MCF 10A (cell line): ENCODE measurements at places on chromosomes 11 and 22. TPM values are rescaled to one million over a fixed set of nuclear protein-coding genes. Genes with fewer than 3 reads are reported as not detected.

- peaks cover 5% of the 10 kb centered on the region for H3K36me3 ChIP-seq
- H3K27ac ChIP-seq: peak overlapping the region; percentile 37
- peaks cover 12% of the 10 kb centered on the region for H3K4me1 ChIP-seq
- H3K27me3 ChIP-seq: no peaks in the 10 kb centered on the region
- DNase-seq: peak; percentile 64
These were observed 831.6 kb downstream of the KCNA4 start for GRCh38 chr11:29184939-29185890.

DNA sequence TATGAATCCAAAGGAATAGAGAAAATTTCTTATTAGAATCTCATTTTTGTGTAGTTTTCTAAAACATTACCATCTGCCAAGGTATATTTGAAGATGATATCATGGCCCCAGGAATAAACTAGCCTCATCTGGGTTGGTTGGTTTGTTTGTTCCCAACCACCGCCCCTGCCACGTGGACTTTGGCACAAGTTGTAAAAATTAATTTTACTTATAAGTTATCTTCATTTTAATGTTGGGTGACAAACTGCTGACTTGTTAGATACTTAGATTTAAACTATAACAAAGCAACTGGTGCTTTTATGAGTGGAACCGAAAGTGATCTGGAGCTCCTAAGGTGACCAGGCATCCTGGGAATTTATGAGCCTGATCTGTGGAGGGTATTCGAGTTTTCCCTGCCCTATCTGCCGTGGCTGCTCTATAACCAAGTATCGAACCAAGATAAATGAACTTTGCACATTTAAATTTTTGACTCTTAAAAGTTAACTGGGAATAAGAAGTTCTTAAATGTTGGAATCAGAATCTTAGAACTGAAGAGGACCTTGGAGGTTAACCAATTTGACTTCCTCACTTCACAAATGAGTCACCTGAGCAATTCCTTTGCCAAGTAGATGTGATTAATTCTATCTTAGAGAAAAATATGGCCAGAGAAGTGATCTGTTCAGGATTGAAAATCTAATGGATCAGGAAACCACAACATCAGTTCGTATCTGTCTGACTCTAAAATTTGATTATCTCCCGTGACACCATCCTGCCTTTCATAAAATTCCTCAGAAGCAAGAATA is 129.1 kb upstream of the ARHGAP42 start:
- peaks cover 13% of the 10 kb centered on the region for H3K27me3 ChIP-seq
- peak; percentile 49 for DNase-seq
- peaks cover 21% of the 10 kb centered on the region for H3K4me1 ChIP-seq

DNA sequence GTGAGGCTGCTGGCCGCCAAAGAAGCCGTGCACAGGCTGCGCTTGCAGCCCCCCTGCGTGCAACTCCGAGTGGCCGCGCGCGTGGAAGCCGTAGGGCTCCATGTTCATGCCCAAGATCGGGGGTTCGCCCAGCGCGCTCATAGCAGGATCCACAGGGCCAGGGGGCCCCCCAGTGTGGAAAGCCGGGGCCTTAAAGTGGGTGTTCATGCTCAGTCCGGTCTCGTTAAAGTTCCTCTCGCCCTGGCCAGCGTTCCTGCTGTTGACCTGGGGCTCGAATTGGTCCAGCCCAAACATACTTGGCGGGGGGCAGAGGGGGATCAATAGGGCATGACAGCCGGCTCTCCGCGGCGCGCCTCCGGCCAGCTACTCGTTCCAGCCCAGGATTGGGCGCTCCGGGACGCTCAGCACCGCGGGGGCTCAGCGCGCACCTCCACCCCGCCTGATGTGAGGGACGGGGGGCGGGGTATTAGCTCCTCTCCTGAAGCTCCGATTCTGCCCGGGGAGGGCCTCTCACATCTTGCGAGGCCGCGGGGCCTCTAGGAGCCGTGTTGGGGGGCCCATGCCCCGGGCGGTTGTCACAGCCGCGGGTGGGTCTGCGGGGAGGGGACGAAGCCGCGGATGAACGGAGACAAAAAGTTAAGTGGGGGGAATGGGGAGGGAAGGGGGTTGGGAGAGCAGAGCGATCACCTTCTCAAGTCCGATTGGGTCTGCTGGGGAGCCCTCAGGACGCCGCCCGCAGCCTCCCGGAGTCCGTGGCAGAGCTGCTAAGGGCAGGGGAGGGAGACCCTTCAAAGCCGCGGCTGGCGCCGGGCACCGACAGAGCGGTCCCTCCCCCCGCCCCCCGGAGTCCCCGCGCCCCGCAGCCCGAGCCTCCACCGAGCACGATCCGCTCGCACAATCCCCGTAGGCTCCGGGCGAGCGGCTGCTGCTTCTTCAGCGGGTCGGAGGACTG is 1.0 kb downstream of the MN1 start:
- peak overlapping the region; percentile 73 for H3K4me3 ChIP-seq
- peaks cover 20% of the 10 kb centered on the region for H3K4me1 ChIP-seq
- no peak for DNase-seq
- H3K36me3 ChIP-seq: no peaks in the 10 kb centered on the region

DNA sequence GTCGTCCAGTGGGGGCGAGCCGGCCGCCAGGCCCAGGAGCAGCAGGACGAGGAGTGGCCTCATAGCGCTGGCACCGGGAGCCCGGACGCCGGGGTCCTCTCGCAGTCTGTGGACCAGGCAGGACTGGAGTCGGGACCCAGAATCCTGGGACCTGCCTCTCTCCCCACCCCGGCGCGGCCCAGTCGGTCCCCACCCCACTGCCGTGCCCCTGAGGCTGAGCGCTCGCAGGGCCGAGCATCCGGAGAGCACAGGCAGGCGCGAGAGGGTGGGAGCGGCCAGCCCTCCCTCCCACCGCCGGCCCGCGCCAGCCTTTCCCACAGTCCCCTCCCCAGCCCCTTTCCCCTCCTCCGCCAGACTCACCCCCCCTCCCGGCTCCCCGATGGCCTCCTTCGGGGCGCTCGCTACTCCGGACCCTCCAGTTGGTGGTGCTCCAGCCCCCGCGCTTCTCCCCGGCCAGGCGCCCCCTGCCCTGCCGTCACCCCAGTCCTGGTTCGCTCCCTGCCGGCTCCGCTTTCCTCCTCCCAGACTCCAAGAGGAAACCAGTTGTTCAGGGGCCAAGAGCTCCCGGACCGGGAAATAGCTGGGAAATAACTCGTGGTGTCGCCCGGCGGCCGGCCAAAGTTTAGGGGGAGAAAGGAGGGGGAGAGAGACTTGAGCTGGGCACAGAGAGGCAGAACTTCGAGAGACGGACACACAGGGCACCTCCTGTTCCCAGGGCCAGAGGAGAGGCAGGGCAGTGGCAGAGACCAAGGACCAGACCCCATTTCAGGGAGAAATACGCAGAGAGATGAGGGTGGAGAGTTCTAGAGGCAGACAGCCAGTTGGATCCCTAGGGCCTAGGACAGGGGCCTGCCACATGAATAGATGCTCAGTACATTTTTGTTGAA is at the start of gene C1QTNF5:
TSS of gene C1QTNF5 (minus strand) at position 549 of the 887 bp plus-strand sequence. CDS start at position 63, 486 bp downstream.
- no peaks in the 10 kb centered on the region for H3K36me3 ChIP-seq
- peaks cover 11% of the 10 kb centered on the region for H3K27me3 ChIP-seq
- H3K4me1 ChIP-seq: peaks cover 29% of the 10 kb centered on the region

- no peak for DNase-seq
- H3K36me3 ChIP-seq: no peaks in the 10 kb centered on the region
- H3K4me3 ChIP-seq: no peak overlapping the region
- no peak overlapping the region for H3K27ac ChIP-seq
- peaks cover 62% of the 10 kb centered on the region for H3K27me3 ChIP-seq
- H3K4me1 ChIP-seq: no peaks in the 10 kb centered on the region
These were observed 363.3 kb upstream of the CCDC90B start for GRCh38 chr11:83649528-83649855.

- H3K27me3 ChIP-seq: no peaks in the 10 kb centered on the region
- H3K4me3 ChIP-seq: no peak overlapping the region
- H3K36me3 ChIP-seq: peaks cover 24% of the 10 kb centered on the region
- no peak overlapping the region for H3K27ac ChIP-seq
- no peak for DNase-seq
- H3K4me1 ChIP-seq: peaks cover 7% of the 10 kb centered on the region
These were observed 12.3 kb downstream of the TOLLIP start for GRCh38 chr11:1297011-1297575.

DNA sequence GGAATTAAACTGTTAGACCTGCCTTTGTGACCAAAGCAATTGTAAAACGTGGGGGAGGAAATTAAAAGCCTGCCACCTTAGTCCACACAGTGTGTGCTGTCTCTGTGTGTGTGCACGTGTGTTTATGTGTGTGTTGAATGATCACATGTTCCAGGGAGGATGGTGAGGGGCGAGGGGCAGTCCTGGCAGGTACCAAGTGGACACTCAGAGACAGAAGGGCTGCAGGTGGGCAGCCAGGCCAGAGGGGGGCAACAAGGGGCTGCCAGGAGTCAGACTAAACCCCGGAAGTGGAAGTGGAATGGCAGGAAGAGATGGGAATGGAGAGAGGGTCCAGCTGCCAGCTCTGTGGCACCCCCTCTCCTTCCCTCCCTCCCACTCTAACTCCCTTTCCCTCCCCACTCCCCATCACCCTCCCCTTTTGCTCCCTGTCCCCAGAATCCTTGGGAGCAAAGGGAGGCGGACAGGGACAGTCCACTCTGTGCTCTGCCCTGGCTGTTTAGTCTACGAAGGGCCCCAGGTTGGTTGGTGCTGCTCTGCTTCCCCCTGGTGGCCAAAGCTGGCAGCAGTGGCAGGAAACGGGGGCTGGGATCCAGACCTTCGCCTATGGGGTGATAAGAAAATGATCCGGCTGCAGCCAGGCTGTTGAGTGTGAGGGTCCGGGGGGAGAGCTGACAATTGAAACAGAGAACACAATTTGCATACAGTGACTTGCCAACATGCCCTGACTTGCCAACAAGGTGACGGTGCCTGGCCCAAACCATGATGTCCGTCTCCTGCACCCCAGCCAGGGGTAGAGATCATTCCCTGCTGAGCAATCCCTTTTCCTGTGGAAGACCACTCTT is 24.4 kb downstream of the P2RY2 start:
- DNase-seq: peak; percentile 70
- H3K27me3 ChIP-seq: peaks cover 12% of the 10 kb centered on the region
- no peak overlapping the region for H3K27ac ChIP-seq

DNA sequence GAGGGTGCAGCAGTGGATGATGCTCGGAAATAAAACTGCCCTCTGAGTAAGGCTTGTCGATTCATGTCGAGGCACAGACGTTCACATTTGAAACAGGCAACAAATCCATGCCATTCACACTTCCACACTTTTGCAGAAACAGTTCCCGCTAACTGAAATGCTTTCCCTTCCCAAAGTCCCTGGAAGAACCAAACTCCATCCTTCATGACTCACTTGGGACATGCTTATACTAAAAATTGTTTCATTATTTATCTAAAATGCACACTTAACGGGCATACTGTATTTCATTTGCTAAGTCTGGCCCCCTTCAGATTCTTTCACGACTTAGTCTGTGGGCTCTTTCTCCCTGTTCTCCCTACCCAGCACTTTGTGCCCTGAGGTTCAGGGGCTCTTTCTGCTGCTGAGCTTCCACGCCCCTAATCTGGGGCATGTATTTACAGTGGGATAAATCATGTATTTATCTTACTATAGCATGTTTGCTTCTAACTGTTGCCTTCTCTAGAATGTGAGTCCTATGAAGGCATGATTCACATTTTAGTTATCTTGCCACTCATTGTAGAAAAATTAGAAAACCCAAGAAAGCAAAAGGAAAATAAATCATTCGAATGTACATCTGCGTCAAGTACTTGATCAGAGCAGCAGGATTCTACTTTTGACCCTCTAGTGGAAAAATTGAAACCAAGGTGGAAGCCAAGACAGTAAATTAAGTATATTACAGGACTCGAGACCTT is 12.5 kb downstream of the SCGB1A1 start:
- H3K36me3 ChIP-seq: no peaks in the 10 kb centered on the region
- H3K27ac ChIP-seq: no peak overlapping the region
- peaks cover 7% of the 10 kb centered on the region for H3K4me1 ChIP-seq
- H3K4me3 ChIP-seq: no peak overlapping the region

Gene USH1C
- not detected in 2 replicates for total RNA-seq

DNA sequence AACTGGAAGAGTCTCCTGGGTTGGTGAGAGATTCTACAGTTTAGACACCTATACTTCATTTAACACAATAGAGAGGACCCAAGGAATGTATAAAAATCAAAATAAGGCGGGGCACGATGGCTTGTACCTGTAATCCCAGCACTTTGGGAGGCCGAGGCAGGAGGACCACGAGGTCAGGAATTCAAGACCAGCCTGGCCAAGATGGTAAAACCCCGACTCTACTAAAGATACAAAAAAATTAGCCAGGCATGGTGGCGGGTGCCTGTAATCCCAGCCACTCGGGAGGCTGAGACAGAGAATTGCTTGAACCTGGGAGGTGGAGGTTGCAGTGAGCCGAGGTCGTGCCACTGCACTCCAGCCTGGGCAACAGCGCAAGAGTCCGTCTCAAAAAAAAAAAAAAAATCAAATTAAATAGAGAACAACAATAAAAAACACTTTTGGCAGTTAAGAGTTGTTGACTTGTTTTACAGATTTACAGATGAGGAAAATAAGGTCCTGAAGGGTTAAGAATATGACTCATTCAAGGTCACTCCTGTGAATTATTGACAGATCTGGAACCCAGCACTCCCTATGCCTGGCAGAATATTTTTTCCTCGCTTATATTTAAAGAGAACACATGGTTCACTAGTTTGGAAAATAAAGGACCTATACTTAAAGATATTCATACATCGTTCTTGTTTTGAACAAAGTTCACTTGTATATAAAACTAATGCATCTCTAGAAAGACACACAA is 5.2 kb downstream of the LGR4 start:
- no peaks in the 10 kb centered on the region for H3K27me3 ChIP-seq
- peak overlapping the region; percentile 79 for H3K27ac ChIP-seq
- H3K4me3 ChIP-seq: peak overlapping the region; percentile 74
- H3K4me1 ChIP-seq: peaks cover 49% of the 10 kb centered on the region

Gene CATSPER1
- total RNA-seq: 0.61 and 0.79 TPM in 2 replicates

- H3K27ac ChIP-seq: no peak overlapping the region
- no peak for DNase-seq
- no peak overlapping the region for H3K4me3 ChIP-seq
- no peaks in the 10 kb centered on the region for H3K27me3 ChIP-seq
These were observed 802.0 kb downstream of the DLG2 start for GRCh38 chr11:84825106-84825660.

Gene F2
- not detected in 2 replicates for total RNA-seq

Gene MMP3
- total RNA-seq: 0.19 TPM in 1 of 2 replicates, not detected in the other

Gene OR10D3
- not detected in 2 replicates for total RNA-seq

DNA sequence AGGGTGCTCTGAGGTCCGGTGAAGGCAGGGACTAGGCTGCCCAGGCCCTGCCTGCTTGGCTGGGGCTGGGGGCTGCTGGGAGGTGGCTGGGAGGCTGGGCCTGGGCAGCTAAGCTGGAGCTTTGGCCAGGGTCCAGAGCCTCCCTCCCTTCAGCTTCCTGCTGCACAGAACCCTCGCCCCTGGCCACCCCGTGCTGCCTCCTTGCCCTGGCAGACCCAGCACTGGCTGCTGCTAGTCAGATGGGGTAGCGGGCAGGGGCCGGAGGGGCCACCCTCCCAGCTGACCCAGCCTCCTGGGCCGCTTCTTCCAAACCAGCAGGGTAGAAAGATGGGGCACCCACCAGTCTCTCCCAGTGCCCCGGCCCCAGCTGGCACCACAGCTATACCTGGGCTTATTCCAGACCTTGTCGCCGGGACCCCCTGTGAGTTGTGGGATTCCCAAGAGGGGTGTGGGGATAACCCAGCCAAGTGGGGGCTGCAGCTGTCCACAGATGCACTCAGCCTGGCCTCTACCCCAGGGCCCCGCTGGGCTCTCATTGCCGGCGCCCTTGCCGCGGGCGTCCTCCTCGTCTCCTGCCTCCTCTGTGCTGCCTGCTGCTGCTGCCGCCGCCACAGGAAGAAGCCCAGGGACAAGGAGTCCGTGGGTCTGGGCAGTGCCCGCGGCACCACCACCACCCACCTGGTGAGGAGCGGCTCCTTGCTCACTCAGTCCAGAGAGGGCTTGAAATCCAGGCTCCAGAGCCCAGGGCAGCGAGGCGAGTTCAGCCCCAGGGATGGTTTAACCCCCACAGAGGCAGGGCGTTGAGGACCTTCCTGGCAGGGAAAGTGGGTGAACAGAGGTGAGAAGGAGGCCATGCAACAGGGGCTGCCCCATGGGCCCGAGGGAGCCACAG is at the start of gene SYT8:
TSS of gene SYT8 (plus strand) at position 212 of the 892 bp plus-strand sequence. CDS start at position 328, 116 bp downstream.
- H3K4me1 ChIP-seq: peaks cover 32% of the 10 kb centered on the region
- peak; percentile 77 for DNase-seq
- peaks cover 37% of the 10 kb centered on the region for H3K36me3 ChIP-seq
- peak within 1 kb of the TSS; percentile 78 for H3K4me3 ChIP-seq
- peak within 1 kb of the TSS; percentile 89 for H3K27ac ChIP-seq
